ENCODE measurements at places on chromosomes 5 and 9.

GRCh38 chr5:2757563-2758351 is 6.3 kb upstream of the IRX2 start:
- no peak for DNase-seq

DNA sequence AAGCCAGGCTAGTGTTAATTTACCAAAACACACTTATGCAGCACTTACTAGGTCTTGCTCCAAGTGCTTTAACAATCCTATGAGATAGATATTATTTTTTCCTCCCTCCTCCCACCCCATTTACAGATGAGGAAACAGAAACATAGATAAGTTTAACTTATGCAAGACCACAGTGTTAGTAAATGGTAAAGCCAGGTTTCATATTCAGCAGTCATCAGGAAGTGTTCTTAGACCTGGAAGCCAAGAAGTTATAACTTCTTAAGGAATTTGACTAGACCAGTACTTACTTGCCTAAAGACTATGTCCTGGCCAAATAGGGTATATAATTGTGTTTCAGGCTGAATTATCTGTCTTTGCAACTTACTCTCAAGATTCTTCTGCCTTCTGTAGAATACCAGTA is 15.9 kb downstream of the ABHD17B start:
- peak; percentile 8 for DNase-seq

DNA sequence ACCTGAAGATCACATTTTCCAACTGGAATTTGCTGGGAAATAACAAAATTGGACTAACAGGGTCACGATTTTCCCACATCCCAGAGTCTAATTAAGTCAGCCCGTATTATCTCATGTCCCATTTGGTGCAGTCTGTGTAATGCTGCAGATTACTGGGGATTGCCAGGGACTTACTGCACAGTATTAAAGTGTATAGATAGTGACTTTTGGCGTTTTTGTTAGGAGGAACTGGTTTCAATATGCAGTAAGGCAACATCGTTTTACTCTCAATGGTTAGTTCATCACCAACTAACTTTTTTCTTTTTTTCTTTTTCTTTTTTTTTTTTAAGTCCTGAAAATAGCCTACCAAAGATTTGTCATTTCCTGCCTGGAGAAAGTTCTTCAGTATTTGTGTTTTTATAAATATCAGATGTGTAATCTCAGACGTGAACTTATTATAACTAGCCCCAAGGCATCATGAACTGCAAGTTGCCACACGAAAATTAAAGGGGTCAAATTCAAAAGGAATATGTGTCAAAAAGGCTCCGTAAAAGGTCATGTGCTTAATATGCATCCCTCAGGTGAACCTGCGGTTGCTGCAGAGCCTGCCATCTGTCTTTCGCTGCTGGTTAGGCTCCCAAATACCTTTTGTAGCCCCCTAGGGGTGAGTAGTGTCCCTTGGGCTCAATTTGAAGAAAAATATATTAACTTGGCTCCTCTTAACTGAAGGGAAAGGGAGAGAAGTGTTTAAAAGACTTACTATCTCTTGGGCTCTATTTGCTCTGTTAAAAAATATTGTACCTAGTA is 176.7 kb upstream of the ADAMTSL1 start:
- DNase-seq = no peak

GRCh38 chr9:19188771-19189170 is 41.7 kb upstream of the DENND4C start:
- DNase-seq = no peak

DNA sequence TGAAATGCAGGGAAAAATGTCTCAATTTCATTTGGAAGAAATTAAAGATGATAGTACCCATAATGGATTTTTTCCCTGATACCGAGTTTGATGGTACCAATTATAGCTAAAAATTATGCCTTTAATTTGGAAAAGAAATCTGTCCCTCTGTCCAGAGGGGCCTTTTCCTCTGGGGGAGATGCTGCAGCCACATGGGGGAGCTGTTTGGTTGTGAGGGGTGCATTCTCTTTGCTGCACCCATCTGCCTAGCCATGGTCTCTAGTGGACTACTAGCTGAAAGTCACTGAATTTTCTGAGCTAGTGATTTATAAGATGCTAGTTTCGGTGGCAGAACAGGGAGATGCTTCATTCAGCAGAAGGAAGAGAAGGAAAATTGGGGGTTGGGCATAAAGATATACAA is 9.6 kb downstream of the SEC61B start:
- DNase-seq = peak; percentile 23

DNA sequence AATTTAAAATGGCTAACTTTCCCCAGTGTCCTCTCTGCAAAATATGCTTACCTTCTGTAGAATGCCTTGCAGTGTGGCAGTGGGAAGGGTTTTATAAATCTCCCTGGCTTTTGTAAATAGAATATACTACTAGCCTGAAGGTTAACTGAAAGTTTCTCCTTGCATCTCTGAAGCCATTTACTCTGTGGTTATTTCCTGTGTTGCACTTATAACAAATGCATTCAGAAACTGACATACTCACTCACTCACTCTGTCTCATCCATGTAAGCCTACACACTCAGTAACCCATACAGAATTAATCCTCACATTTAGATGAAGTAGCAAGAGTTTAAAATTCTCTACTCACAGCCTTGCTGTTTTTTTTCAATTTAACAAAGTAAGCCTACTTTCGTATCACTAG is 87.1 kb upstream of the SH3GL2 start:
- no peak for DNase-seq

GRCh38 chr5:91061946-91062562 is 321.1 kb downstream of the ARRDC3 start:
- DNase-seq = no peak

DNA sequence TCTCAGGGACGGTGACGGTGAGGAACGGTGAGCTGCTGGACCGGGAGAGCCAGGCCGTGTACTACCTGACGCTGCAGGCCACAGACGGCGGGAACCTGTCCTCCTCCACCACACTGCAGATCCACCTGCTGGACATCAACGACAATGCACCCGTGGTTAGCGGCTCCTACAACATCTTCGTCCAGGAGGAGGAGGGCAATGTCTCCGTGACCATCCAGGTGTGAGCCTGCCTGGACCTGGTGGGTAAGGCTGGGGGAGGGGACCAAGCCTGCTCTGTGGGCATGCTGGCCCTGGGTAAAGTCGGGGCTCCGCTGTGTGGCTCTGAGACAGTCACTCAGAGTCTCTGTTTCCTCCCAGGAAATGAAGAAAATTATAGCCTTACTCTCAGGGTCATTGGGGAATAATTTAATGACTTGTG is 29.3 kb downstream of the CDHR2 start:
- DNase-seq = peak; percentile 53

- no peak for DNase-seq
Observed at GRCh38 chr9:93869863-93870262, 85.3 kb downstream of the BARX1 start.

GRCh38 chr5:90949469-90950358 is 391.1 kb downstream of the ADGRV1 start:
- DNase-seq = no peak

DNA sequence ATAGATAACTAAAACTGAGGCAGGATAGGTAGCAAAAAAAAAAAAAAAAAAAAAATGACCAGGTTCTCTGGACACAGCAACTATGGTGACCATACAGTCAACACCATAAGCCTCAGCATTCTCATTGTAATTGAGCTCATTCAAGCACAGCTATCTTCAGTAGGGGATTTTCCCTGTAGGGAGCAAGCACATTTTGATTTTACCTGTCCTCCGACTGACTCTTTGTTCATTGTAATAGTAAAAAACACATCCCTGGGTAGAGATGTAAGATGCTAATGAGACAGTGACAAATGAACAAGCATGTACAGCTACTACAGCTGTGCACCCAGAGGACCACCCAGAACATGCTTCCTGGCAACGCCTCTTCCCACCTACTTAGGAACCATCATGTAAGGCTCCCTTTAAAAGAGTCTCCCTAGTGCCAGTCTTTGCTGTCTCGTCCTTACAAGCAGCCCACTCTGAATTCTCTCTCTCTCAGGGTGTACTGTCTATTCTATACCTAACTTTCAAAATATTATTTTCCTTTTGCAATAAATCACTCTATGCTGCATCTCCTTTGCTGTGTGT is 65.0 kb upstream of the FBXW11 start:
- DNase-seq = no peak

DNA sequence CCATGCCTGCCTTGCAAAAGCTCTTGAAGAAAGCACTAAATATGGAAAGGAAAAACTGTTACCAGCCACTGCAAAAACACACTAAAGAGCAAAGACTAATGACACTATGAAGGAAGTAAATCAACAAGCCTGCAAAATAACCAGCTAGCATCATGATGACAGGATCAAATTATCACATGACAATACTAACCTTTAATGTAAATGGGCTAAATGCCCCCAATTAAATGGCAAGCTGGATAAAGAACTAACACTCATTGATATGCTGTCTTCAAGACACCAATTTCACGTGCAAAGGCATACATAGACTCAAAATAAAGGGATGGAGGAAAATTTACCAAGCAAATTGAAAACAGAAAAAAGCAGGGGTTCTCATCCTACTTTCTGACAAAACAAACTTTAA is 231.8 kb upstream of the RGMB start:
- DNase-seq = no peak

DNA sequence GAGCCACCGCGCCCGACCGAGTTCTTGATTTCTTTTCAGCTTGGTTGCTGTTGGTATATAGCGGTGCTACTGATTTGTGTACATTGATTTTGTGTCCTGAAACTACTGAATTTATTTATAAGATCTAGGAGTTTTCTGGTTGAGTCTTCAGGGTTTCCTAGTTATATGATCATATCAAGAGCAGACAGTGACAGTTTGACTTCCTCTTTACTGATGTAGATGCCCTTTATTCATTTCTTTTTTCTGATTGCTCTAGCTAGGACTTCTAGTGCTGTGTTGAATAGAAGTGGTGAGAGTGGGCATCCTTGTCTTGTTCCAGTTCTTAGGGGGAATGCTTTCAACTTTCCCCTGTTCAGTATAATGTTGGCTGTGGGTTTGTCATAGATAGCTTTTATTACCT is 17.4 kb upstream of the LRRC19 start:
- no peak for DNase-seq
